ENCODE measurements at places on chromosomes 16 and 17. TPM values are rescaled to one million over a fixed set of nuclear protein-coding genes. Genes with fewer than 3 reads are reported as not detected.

The SLC16A13 gene
- total RNA-seq = not detected

The TMEM220 gene
- total RNA-seq = 7.5 TPM

The PEMT gene
- total RNA-seq = 22.1 TPM

The TLCD3B gene
- total RNA-seq = not detected

The TAT gene
- not detected for total RNA-seq

The PERCC1 gene
- not detected for total RNA-seq

The PRDM7 gene
- total RNA-seq = not detected

The RAB37 gene
- 3.2 TPM for total RNA-seq

The PRR35 gene
- not detected for total RNA-seq

The DHODH gene
- 11.1 TPM for total RNA-seq

The IGSF6 gene
- 4.3 TPM for total RNA-seq

The KRT33A gene
- not detected for total RNA-seq

The TMC8 gene
- total RNA-seq = 9.3 TPM

Measured in thoracic aorta (tissue), 2 donors.